ENCODE measurements at places on chromosomes 3 and 15.

DNA sequence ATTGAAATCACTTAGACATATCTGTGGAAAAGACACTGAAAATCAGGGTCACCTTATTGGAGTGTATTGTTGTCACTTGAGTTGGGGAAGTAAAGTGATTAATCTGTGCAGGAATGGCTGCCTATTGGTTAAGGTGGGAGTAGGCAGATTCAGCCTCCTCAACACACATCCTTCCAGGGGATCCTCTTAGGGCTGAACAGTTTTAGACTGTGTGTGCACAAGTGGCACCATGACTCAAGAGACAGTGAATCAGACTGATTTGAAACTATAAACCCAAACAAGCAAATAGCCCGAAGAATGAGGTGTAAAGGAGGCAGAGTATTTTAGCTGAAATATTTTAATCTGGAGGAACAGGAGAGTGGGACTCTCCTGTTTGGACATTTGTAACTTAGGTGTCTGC is 4.9 kb downstream of the ABHD17C start:
- no peak for DNase-seq

DNA sequence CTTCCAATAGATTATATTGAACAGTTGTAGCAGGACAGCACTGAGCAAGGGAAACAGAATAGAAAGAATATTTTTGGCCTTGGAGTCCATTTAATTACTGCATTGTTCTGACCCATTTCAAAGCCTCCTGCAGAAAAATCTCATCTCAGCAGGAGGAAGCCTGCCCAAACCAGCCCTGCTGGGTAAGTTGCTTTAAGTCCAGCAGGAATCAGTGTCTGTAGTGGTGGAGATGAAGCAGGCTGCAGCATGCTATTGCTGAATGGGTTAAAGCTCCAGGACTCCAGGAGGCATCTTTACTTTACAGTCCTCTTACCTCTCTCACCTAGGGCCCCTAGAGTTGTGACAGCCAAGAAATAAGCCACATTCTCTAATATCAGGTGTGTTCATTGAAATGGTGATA is 380.3 kb upstream of the THBS1 start:
- peak; percentile 32 for DNase-seq

DNA sequence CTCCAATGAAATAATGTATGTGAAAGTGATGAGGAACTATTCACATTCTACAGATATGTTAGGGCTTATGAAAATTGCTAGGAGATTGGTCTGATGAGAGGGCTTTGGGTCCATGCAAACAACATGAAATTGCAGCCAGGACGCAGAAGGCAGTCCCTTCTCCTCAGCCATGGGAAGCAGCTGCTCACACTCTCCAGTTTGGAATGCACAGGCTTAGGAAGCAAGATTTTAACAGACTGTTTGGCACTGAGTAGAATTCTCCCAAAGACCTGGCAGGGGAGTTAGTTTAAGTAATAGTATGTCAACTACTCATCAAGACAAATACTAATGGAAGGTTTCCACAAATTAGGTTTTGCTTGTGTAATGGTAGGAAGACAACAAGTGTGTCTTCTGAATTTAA is 500.7 kb upstream of the ARRDC4 start:
- DNase-seq, result no peak

DNA sequence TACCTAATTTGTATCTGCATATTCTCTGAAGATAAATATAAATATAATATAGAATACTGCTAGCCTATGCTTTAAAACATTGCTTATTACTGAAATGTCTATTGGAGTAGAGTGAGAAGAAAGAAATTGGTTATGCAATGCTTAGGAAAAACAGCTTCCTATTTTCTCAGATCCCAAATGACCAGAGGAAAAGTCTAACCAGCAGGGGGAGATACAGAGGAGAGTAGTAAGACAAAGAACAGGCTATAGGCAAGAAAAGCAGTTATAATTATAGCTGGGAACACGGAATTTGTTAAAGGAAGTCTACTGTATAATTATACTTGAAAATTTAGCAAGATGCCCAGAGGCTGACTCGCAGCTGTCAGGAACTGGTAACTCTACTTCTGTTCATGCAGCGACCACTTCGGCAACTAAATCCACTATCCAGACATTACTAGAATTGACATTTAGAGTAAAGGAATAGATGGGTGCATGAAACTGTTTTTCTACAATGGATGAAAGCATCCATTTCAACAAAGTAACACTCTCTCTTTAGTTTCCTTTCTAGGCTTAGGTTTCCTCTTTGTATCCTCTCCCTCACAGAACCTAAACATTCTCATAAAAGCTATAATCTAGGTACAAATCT is 97.2 kb downstream of the TBC1D5 start:
- DNase-seq, result peak; percentile 75

DNA sequence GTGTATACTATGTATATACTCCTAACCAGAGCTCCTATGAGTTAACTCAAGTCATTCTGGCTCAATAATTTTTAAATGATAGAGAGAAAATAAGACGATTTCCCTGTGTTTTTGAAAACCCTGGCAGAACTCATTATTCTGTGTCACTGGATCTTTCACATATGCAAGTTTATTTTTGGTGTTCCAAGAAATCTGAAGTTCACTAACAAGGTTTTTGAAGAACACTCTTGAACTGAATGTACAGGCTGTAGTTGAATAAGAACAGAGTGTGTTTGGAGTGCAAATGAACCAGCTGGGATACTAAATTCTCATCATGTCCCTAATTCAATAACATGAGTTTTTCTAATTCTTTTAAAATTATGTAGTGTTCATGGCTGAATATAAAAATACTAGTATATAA is 466.9 kb upstream of the SUCLG2 start:
- no peak for DNase-seq

DNA sequence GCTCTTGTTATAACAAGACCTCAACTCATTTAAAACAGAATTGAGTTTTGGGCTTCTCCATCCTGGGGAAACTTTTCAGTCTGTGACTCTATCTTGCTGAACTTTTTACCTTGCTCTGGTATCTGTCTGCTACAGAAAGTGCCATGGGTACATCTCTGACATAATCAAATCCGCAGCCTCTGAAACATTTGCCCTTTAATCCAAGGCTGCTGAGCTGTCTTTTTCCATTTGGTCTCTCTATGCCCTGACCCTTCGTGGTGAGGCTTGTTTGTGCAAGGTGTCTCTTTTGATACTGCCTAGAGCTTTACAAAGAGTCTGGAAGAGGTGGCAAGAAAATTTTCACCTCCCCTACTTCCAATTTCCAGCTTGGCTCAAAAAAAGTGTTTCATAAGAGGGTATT is 11.3 kb downstream of the TMEM108 start:
- no peak for DNase-seq

- DNase-seq, result peak; percentile 83
Observed at GRCh38 chr3:69251078-69251805, 128.8 kb upstream of the LMOD3 start.

DNA sequence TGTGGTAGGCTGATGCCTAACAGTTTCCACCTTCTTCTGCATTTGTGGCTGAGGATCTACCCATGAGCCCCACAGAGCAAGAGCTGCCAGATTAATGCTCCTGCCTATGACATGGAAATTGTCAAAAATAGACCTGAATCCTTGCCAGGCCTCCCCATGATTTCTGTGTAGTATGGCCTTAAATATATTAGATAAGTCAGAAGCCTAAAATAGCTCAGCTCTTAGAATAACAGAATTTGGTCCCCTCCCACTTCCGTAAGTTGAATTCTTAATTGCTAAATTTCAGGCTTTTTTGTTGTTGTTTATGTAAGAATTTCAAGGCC is 129.0 kb downstream of the SERPINI1 start:
- no peak for DNase-seq

- DNase-seq, result no peak
Observed at GRCh38 chr15:32636410-32636809, 5.1 kb upstream of the SCG5 start.
